ENCODE measurements at places on chromosomes 12 and 14. TPM values are rescaled to one million over a fixed set of nuclear protein-coding genes. Genes with fewer than 3 reads are reported as not detected.

GRCh38 chr14:89720741-89721729, 233.5 kb downstream of the EFCAB11 start:
- DNase-seq: peak; percentile 40

DNA sequence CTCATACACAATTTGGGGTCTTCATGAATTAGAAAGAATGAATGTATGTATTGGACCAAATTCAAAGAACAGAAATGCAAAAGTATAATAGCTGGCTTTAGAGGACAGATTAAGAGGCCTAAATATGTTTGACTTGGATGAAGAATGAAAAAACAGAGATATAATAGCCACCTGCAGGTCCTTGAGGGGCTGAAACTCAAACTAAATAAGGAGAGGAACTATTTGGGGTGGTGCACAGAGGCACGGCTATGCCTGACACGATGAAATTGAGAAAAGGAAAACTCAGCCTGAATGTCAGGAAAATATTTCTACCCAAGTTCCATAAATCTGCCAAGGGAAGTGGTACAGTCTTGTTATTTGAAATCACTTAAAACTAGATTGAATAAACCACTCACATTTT, 222.9 kb upstream of the DDHD1 start:
- no peak for DNase-seq

DNA sequence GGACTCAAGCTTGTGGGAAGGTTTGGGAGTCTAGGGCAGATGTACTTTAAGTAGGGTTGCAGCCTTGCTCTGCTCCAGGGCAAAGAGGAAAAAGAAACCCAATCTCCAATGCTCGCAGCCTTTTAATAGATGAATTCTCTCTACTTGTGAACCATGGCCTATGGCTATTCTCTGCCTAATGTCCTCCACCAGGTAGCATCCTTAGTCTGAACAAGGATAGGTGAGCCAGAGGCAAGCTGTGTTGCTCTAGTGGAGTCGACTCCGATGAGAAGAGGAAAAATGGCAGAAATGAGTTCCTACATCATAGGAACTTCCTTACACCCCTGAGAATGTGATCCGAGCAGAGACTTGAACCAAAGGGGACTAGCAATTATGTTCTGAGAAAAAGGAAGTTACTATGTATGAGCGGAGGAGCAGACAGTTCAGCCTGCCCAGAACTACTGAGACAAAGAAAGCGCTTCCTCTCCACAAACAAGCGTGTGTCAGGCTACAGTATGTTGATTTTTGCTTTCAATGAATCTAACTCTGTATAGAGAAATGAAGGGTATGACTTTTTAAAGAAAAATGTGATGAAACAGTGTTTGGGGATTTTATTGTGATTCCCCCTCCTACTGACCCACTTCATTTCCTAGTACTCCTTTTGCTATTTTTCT, 153.6 kb upstream of the ARID2 start:
- DNase-seq: peak; percentile 11

GRCh38 chr14:30272848-30273832, 285.8 kb upstream of the G2E3 start:
- DNase-seq: no peak

- DNase-seq: no peak
Measured at GRCh38 chr12:40646911-40647310, 45.3 kb upstream of the CNTN1 start.

GRCh38 chr14:69955855-69956845, 76.9 kb downstream of the SMOC1 start:
- DNase-seq: no peak

Gene ANHX
- total RNA-seq: not detected

GRCh38 chr12:19085090-19085489, 44.4 kb upstream of the PLEKHA5 start:
- no peak for DNase-seq

Gene LRFN5
- 6.3 TPM for total RNA-seq

GRCh38 chr12:120218680-120219606, 18.0 kb upstream of the RPLP0 start:
- no peak for DNase-seq

Gene HOXC12
- not detected for total RNA-seq

DNA sequence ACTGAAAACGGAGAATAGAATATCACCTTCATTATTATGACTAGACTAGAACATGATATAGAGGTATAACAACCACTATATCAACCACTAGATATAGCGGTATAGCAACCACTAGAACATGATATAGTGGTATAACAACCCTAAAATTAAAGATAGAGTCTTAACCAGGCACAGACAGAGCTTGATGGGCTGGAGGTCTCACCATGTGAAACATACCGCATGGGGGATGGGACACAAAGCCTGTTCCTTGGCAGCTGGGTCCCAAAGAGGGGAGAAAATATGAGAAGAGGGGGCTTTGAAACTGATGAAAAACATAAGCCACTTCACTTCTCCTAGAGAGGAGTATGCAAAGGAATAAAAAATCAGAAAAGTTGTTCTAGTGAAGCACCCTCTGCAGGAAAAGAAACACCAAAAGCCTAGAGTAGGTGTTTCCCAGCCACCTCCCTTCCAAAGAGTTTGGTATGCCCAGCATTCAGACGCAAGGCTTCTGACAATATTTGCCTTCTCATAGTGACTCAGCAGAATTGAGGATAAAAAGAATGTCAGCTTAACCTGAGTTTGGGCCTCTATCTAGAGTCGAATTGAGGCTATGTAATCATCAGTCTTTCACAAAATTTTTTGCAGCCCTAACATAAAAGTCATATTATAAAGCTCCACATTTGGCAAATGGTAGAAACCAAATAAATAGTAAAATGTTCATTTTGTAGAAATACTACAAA, 316.4 kb downstream of the NOVA1 start:
- peak; percentile 75 for DNase-seq

DNA sequence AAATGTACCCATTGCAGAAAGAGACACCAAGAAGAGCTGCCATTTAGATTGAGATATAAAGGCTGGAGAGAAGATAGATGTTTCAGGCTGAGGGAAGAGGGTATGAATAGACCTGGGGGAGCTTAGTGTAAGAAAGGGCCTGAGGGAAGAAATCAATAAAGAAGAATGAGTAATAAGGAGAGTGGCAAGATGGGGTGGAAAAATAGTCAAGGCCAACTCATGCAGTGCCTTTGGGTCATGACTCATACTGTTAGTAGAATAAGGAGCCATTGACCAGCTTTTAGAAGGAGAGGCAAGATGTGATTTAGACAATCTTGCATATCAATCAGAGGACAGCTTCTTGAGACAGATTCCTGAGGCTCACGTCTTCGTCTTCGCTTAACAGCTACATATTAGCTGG, 287.5 kb downstream of the DUSP6 start:
- no peak for DNase-seq

Gene TSHR
- total RNA-seq: not detected

GRCh38 chr14:20904393-20905029, 13.3 kb downstream of the RNASE3 start:
- DNase-seq: peak; percentile 74

GRCh38 chr12:25592725-25593495, 39.8 kb upstream of the LMNTD1 start:
- DNase-seq: no peak

Gene C3AR1
- total RNA-seq: not detected

Gene SIRT4
- 0.78 TPM for total RNA-seq

Gene PROX2
- total RNA-seq: 0.31 TPM

GRCh38 chr12:76636121-76636692, 76.6 kb upstream of the OSBPL8 start:
- DNase-seq: peak; percentile 30

DNA sequence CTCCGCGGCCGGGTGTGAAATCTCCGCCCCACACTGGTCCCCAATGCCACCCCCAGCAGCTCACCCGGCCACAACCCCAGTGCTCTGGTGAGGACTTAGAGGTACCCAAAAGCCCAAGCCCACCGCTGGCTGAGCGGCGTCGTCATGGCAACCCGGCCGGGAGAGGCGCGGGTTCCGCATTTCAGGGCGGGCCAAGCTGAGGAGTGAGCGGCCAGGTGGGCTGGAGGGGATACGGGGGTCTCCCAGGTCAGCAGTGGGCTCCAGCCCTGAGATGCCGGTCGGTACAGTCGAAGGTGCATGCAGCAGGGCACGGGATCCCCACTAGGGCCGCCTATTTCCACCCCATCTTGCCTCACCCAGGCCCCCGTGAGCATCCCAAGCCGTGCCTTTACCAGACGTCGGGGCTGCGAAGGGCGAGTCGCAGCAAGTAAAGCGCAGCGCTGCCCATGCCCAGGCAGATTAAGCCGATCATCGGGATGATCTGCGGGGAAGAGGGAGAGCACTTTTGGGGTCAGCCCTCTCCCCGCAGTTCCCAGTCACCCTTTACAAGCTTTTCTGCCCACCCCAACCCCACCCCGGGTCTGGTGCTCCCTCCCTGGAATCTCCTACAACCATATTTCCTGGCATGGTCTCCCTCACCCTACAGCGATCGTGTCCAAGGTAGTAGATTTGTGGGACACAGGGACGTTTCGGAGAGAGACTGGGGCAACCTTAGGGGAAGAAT, 6.9 kb downstream of the SHMT2 start:
- peak; percentile 88 for DNase-seq

Gene TMED8
- 14.4 TPM for total RNA-seq

- DNase-seq: no peak
Measured at GRCh38 chr14:101932673-101933072, 31.7 kb upstream of the DYNC1H1 start.

GRCh38 chr12:6193853-6194815, 6.1 kb upstream of the CD9 start:
- DNase-seq: peak; percentile 78

Gene DNAI7
- not detected for total RNA-seq

DNA sequence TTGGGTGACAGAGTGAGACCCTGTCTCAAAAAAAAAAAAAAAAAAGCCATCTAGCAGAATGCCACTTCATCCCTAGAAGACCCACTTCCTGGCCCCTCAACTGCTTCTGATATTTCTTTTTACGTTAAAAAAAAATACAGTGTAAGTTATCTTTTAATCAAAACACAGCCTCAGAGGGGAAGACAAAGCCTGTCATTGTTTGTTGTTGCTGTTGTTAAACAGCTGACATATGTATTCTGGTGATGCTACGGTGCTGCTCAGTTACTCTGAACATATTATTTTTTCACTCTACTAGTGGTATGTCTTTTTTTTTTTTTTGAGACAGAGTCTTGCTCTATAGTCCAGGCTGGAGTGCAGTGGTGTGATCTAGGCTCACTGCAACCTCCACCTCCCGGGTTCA, 75.4 kb downstream of the PAPLN start:
- no peak for DNase-seq
